A549 (cell line): ENCODE measurements at places on chromosomes 6 and 20. TPM values are rescaled to one million over a fixed set of nuclear protein-coding genes. Genes with fewer than 3 reads are reported as not detected.

Gene NHSL1
- 0.99 to 1.6 TPM (median 1.1 TPM) in 3 replicates for polyA plus RNA-seq

Gene OR5V1
- polyA plus RNA-seq = not detected in 3 replicates

Gene TRDN
- polyA plus RNA-seq = not detected in 3 replicates

Gene TMEM217
- polyA plus RNA-seq = 0.59 to 1.2 TPM (median 0.93 TPM) in 3 replicates

Gene ZBTB12
- polyA plus RNA-seq = 8.4 to 10.1 TPM (median 10.0 TPM) in 3 replicates

Gene HNF4A
- polyA plus RNA-seq = 17.5 to 26.2 TPM (median 25.9 TPM) in 3 replicates

Gene RIMS1
- polyA plus RNA-seq = not detected in 3 replicates

Gene TMEM181
- 11.6 to 12.1 TPM (median 11.8 TPM) in 3 replicates for polyA plus RNA-seq

Gene MCHR2
- polyA plus RNA-seq = not detected in 3 replicates

Gene HLA-A
- 81.8 to 95.0 TPM (median 90.7 TPM) in 3 replicates for polyA plus RNA-seq

Gene ZNF334
- not detected in 3 replicates for polyA plus RNA-seq

Gene HCRTR2
- not detected in 3 replicates for polyA plus RNA-seq

Gene LHFPL5
- 0.10 to 0.17 TPM (median 0.16 TPM) in 3 replicates for polyA plus RNA-seq

Gene RBM24
- polyA plus RNA-seq = 13.5 to 13.9 TPM (median 13.7 TPM) in 3 replicates

Gene C6orf118
- 0.07 to 0.20 TPM (median 0.12 TPM) in 3 replicates for polyA plus RNA-seq

Gene SLC17A3
- 3.8 to 5.3 TPM (median 4.4 TPM) in 3 replicates for polyA plus RNA-seq

Gene HLA-DMB
- polyA plus RNA-seq = 2.1 to 3.7 TPM (median 3.0 TPM) in 3 replicates

Gene IMPG1
- polyA plus RNA-seq = not detected in 3 replicates

Gene CLPSL2
- 0.37 to 0.38 TPM in 2 of 3 replicates, not detected in the other for polyA plus RNA-seq

Gene BMP2
- polyA plus RNA-seq = 0.09 to 0.20 TPM (median 0.19 TPM) in 3 replicates

Gene TFAP2B
- not detected in 3 replicates for polyA plus RNA-seq

Gene TEAD3
- polyA plus RNA-seq = 3.0 to 4.5 TPM (median 4.2 TPM) in 3 replicates

Gene GHRH
- polyA plus RNA-seq = not detected in 3 replicates

Gene SPAG4
- 2.6 to 4.6 TPM (median 4.4 TPM) in 3 replicates for polyA plus RNA-seq

Gene OXT
- polyA plus RNA-seq = not detected in 3 replicates

Gene MATN4
- 0.05 to 0.08 TPM (median 0.05 TPM) in 3 replicates for polyA plus RNA-seq

Gene HLA-DQA2
- not detected in 3 replicates for polyA plus RNA-seq

Gene KLC4
- 7.7 to 11.8 TPM (median 9.9 TPM) in 3 replicates for polyA plus RNA-seq

Gene TCF15
- polyA plus RNA-seq = not detected in 3 replicates

Gene ADAT2
- polyA plus RNA-seq = 7.8 to 8.2 TPM (median 8.0 TPM) in 3 replicates

Gene GSTA3
- not detected in 3 replicates for polyA plus RNA-seq

Gene EPHA7
- 0.29 to 0.45 TPM (median 0.30 TPM) in 3 replicates for polyA plus RNA-seq

Gene DCDC2
- 7.9 to 9.1 TPM (median 8.0 TPM) in 3 replicates for polyA plus RNA-seq

Gene PPIL1
- polyA plus RNA-seq = 42.6 to 47.5 TPM (median 45.3 TPM) in 3 replicates

Gene HUS1B
- 0.09 to 0.25 TPM (median 0.16 TPM) in 3 replicates for polyA plus RNA-seq

Gene GGT7
- polyA plus RNA-seq = 8.6 to 10.6 TPM (median 9.1 TPM) in 3 replicates

Gene ARFGEF3
- 0.15 to 0.25 TPM (median 0.18 TPM) in 3 replicates for polyA plus RNA-seq

Gene TSHZ2
- polyA plus RNA-seq = not detected in 3 replicates

Gene F13A1
- not detected in 3 replicates for polyA plus RNA-seq

Gene APCDD1L
- not detected in 3 replicates for polyA plus RNA-seq

Gene JAG1
- polyA plus RNA-seq = 75.7 to 80.9 TPM (median 80.8 TPM) in 3 replicates

Gene STMN3
- 3.2 to 5.0 TPM (median 3.8 TPM) in 3 replicates for polyA plus RNA-seq

Gene ETV7
- polyA plus RNA-seq = 0.07 to 0.12 TPM in 2 of 3 replicates, not detected in the other
